NCI-H1417 (cell line): ENCODE measurements at places on chromosomes 11 and 22.
A peak's percentile ranks its signal among the peaks of the same experiment; 100 is the strongest.

- no peak for DNase-seq
Observed at GRCh38 chr22:33519974-33520903, 400.0 kb downstream of the LARGE1 start.

GRCh38 chr11:95415837-95416304, 184.9 kb upstream of the SESN3 start:
- no peak for DNase-seq

- no peak for DNase-seq
Observed at GRCh38 chr22:27461470-27461869, 340.1 kb downstream of the MN1 start.

GRCh38 chr11:113497066-113497910, 22.1 kb upstream of the DRD2 start:
- peak; percentile 52 for DNase-seq

GRCh38 chr11:68287419-68287818, 15.6 kb upstream of the C11orf24 start:
- no peak for DNase-seq

DNA sequence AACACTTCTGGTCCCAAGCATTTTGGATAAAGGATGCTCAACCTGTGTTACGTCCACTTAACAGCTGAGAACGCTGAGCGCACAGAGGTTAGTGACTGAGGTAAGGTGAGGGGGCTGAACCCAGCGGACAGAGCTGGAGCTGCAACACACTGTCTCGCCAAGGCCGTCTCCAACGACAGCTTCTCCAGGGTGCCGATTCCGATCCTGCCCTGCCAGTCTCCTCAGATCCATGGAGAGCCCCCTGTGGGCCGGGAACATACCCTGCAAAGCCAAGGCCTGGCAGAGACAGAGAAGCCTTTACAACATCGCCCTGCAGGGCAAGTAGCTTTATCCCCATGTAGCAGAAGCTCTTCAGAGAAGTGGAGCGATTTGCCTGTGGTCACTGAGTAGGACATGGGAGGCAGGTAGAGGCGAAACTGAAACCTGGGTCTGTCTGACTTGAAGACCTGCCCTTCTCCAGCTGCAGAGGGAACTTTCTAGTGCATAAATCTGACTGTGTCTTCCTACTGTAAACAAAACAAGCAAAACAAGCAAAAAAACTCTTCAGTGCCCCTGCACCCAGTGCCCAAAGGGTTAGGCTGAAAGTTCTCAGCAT, 72.8 kb downstream of the SCUBE1 start:
- DNase-seq, result no peak

DNA sequence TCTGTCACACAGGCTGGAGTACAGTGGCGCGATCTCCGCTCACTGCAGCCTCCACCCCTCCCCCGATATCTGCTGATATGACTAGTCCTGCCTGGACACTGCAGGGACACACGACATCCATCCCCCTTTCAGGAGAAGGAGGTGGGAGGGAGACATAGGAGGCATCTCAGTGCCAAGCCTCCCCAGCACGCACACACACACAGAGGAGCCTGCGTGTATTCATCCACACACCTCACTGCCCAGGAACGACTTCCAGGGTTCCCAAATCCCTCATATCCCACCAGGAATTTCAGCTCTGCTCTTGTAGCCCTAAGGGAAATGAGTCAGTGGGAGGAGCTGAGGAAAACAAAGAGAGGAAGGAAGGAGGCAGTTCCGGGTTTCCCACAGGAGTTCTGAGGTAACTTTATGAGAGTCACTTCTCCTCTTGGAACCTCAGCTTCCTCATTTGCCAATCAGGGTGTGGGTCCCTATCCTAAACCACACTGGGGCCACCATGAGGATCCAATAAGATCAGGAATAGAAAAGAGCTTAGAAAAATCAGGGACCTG, 37.2 kb upstream of the ACER3 start:
- DNase-seq, result no peak

DNA sequence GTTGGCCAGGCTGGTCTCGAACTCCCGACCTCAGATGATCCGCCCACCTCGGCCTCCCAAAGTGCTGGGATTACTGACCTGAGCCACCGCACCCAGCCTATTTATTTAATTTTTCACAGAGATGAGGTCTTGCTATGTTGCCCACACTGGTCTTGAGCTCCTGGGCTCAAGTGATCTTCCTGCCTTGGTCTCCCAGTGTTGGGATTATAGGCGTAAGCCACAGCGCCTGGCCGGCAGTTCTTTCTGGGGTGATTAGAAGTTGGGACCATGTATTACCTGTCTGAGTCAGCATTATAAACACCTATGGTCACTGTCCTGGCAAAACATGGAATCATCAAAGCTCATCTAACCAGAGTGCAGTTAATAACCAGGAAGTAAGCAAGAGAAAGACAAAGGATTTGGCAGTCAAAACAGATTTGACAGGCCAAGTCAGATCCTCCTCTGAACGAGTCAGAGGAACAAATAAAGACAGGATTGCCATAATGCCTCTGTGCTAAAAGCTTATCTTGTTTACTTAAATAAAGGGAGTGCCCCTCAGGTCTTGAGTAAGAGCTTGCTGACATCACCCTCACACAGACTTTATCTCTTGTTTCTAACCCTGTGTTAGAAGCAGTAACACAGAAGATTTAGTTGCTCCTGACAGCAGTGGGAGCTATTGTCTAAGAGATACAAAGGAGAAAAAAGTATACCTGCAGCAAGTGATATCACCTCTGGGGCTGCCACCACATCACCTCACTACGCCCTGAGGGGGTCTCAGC, 3.7 kb downstream of the SERPIND1 start:
- DNase-seq, result peak; percentile 55

DNA sequence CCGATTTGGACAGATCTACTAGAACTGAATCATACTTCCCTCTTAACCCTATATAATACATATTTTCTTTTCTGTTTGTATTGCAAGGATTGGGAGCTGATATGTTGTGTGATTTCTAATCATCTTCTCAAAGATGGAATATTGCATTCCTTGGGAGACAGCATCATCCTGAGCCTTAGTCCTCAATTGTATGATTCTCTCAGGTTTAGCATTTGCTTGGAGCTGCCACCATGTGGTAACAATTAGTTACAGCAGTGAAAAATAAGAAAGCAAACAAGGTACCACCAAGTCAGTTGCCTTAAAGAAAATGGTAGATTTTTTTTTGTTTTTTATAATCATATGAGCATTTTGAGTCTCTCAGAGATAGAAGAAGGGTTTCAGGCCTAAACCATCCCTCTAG, 11.9 kb downstream of the SNX19 start:
- no peak for DNase-seq

DNA sequence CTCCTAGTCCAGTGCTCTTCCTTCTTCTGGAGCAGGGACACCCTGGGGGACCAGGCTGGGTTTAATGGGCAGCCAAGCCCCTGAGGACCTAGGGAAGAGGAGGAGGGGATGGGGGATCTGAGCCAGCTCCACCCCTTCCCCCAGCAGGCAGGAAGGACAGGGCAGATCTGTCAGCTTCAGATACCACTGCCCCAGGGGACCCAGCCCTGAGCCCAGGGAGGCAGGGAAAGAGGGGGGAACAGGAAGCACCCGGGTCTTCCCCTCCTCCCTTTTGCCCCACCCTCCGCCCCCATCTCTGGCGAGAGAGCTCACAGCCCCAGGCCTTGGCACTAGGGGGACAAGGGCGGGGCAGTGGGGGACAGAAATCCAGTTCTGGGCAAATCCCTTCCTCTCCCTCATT, 11.7 kb upstream of the SOX10 start:
- no peak for DNase-seq

GRCh38 chr11:68840661-68841653, 759 bp downstream of the CPT1A start:
- peak; percentile 24 for DNase-seq

DNA sequence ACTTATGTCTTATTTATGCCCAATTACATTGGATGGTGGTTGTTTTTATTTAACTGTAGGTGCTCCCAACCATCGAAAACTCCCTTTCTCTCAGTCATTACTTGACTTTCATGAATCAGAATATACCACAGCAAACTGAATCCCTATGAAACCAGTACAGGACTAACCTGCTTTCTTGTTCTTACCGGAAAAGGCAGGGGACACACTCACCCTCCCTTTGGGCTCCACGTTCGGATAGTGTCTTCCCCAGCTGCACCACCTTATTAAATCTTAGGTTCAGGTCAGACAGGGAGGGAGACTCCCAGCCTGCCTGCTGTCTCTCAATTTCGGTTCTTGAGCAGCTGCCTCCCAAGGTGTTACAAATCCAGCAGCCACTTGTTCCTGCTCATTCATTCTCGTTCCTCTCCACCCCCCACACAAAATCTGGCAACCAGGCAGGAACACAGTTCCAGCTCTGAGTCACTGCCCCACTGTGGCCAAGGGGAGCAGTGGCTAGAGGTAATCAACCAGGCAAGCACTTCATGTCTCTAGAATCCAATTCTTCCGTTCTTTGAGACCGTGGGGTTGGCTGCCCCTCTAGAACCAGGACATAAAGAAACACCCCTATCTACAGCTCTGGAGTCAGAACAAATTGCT, 133.0 kb downstream of the PLEKHA7 start:
- DNase-seq, result peak; percentile 66

DNA sequence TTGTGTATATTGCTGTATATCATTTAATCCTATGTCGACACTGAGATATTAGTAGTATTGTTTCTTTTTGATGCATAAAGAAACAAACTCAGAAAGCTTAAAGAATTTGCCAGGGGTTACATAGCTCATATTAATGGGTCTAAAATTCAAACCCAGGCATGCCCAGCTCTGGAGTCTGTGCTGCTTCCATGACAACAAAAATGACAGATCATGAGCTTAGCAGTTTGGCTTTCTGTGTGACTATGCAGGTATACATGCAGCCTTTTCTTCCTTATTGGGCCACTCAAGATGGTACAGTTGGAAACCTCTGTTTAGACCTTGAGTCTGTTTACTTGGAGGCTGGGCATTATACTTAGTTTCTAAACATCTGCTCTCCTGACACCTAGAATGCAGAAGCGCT, 220.5 kb upstream of the TENM4 start:
- DNase-seq, result no peak
